ENCODE measurements at places on chromosomes 7 and 10. TPM values are rescaled to one million over a fixed set of nuclear protein-coding genes. Genes with fewer than 3 reads are reported as not detected.

- DNase-seq = no peak
Measured at GRCh38 chr10:62399211-62399610, 25.0 kb downstream of the ZNF365 start.

- DNase-seq = no peak
Measured at GRCh38 chr10:84593506-84593905, 265.1 kb downstream of the CCSER2 start.

The ACTR1A gene
- polyA plus RNA-seq = 81.0 TPM

DNA sequence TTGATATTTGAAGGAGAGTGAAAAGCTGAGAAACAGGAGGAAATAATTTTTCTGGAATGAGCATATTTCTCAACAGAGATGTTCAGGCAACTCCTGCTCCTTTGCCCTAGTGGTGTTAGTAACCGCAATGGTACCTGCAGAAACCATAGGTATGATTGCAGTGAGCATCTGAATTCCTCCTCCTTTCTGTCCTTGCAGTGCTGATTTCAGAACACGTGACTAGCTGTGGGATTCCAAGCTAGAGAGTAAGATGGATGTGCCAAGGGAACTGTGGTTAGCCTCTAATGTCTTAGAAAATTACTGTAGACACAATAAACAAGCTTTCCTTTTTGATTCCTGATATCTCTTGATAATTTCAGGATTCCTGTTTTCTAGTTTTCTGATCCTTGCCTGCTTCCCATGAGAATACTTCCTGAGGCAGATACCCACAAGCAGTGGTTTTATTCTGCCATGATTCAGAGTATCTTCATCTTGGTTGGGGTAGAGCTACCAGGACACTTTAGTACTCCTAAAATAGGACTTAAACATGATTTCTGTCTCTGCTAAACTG is 27.5 kb downstream of the LRGUK start:
- no peak for DNase-seq

DNA sequence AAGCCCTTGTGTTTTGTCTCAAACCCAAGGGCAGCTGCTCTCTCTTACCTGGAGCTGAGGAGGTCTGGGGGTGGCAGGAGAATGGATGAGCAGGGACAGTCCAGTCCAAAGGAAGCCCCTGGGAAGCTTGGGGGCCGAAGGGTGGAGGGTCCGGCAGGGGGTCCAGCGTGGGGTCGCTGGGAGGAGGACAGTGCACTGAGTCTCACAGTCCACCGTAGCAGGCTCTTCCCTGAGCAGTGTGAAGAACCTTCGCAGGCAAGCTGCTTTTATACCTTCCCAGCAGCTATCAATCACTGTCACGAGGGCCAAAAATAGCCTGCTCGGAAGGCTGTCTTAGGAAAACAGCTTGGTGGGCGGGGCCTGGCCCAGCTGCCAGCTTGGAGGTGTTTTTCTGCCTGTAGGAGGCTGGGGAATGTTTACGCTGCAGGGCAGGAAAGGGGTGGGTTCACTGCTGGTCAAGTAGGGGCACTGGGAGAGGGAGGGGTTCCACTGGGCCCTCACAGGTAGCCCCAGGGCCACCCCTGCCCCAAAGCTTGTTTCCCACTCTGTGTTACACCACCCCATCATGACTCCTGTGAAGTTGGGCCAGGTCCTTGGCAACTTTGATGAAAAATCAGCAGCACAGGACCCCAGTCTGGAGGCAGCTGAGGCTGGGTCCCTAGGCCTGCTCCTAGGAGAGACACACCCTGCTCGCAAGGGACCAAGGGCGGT is at the start of gene DEPP1:
Gene DEPP1 (minus strand): TSS at position 240 of the 711 bp plus-strand sequence. CDS start 779 bp downstream, outside the sequence.
- peak; percentile 96 for DNase-seq

The ST8SIA6 gene
- 1.7 TPM for polyA plus RNA-seq

- no peak for DNase-seq
Measured at GRCh38 chr10:1057106-1057657, 997 bp downstream of the WDR37 start.

The ZNF746 gene
- 14.3 TPM for polyA plus RNA-seq

DNA sequence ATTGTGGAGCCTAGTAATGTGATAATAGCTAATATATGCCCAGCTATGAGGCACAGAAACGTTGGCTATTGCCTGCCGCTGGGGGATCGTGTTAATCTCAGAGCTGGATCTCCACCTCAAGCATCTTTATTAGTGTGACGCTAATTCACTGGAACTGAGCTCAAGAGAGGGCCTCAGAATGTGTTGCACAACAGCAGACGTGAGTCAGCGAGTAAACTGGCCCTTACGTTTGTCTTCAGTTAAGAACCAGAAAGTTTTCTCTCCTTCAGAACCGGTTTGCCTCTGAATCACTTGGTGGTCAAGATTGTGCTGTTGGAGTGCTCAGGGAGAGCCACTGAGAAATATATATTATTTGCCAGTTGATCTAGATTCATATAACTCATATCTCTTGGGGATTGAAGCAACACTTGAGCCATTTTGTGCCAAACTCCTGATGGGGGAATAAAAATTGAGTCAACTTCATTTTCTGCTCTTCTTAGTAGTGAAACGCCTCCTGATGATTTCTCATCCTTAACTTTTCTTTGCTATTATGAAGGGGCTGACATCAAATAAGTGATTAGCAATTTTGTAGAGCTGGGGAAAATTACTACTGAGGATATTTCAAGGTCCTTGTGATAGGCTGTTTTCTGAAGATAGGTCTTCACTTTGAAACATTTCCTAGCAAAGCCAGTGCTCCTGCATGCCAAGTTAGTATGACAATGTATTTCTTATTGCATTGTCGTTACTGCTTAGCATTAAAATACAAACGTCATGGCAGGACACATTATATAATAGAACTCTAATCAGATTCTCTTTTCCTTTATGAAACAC is 22.3 kb downstream of the BZW2 start:
- no peak for DNase-seq

DNA sequence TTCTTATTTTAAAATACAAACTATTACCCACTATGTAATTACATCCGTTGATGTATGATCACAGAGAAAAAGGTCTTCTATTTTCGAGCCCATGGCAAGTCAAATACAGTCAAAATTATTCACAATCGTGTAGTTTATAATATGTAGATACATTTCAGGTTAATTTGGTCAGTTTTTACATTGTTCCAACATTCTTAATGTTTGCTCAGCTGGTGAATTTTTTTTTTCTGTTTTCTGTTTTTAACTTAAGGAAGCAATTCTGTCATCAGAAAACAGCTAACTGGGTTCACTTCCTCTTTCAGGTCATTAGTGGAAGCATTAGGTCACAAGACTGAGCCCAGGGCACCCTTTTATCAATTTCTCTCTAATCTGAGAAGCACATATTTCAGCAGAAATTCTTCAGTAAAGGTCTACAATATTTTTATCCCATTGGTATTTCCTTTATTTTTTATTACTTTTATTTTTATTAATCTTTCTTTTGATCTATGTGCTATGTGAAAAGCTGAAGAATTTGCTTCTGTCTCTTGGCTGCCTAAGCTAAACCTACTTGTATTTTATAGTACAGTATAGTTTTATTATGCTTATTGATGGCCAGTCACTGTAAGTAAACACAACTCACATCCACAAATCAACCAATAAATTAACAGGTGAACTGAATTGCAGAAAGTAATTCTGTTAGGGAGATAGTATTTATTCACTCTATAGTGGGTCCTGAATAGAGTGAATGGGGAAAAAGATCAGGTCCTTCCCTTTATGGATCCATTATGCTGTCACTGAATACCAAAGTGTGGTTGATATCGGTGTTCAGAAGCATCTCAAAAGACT is 84.6 kb downstream of the ICA1 start:
- no peak for DNase-seq

The JAKMIP3 gene
- 0.25 TPM for polyA plus RNA-seq

GRCh38 chr10:33034931-33035330 is 76.9 kb upstream of the ITGB1 start:
- no peak for DNase-seq

The VAX1 gene
- polyA plus RNA-seq = not detected

DNA sequence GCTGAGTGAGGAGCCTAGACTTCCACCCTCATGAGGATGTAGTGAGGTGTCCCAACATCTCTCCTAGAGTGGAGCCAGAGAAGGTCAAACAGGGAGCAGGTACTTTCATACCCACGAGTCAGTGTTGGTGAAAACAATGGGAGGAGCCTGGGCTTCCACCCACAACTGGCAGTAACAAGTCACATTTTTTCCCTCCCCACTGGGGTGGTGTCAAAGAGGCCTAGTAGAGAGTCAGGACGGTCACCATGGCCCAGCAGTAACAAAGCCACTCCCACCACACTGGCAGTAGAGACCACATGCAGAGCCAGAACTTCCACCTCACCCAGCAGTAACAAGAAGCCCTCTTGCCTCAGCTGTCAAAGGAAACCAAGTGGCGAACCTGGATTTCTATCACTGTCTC is 280.2 kb upstream of the IMMP2L start:
- no peak for DNase-seq

The ENO4 gene
- polyA plus RNA-seq = 5.1 TPM

The ACTL6B gene
- polyA plus RNA-seq = not detected

The FBXL13 gene
- 4.3 TPM for polyA plus RNA-seq

DNA sequence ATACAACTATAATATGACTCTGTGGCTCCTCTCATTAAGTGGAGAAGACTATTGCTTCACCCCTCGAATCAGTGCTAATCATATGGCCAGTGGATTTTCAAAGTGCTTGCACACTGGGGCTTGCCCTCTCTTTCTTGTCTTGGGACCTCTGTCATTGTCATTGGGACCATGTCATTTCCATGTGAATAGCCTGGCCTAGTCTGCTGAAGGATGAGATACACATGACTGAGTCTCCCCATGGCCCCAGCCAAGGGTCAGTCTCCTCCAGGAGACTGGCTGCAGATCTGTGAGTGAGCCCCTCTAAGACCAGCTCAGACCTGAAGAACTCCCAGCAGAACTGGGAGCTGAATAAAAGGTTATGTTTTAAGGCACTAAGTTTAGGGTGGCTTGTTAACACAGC is 39.5 kb downstream of the PKD1L1 start:
- no peak for DNase-seq

GRCh38 chr10:31073996-31074721 is 42.5 kb upstream of the ZNF438 start:
- no peak for DNase-seq

GRCh38 chr7:118079369-118079768 is 104.6 kb upstream of the LSM8 start:
- no peak for DNase-seq

All from left kidney (tissue), 8 donors.